ENCODE measurements at places on chromosomes 12 and 14.

DNA sequence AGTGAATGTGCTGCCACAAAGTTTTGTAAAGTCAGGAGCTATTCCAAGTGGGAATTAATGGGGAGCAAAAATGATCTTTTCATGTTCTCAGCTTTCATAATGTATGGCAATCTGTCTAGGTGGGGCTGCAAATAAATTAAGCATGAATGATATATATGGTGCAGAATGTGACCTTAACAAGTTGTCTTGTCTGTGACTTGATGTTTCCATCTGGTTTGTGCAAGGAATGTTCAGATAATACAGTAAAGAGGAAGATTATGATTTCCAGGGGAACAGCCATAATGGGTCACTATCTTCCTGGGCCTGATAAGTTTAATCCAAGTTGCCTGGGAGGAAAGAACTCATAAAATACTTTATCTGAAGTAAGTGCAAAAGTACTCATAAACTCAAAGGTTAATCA is 1815.8 kb upstream of the FLRT2 start:
- DNase-seq = no peak

GRCh38 chr12:4119157-4119761 is 154.3 kb upstream of the CCND2 start:
- DNase-seq = no peak

DNA sequence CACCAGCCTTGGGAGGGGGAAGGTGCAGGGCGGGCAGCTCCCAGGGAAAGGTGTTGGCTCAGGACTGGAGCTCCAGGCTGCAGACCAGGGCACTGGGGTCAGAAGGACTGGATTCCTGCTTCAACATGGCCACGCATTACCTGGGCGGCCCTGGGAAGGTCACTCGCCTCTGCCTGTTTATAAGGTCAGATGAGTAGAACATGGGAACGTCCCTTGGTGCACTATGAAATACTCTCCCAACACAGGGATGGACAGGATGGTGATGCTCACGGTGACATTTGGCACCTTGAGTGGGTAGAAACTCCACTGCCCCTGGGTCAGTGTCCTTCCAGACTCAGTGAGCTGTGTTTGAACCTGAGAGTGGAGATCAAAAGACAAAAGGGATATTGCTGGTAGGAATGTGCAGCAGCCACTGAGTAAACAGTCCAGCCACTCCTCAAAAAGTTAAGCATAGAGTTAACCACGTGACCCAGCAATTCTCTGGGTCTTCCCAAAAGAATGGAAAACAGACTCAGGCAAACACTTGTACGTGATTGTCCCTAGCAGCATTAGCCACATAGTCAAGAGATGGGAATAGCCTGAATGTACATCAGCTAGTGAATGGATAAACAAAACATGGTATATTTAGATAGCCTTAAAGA is 9.1 kb upstream of the BDKRB2 start:
- no peak for DNase-seq

GRCh38 chr12:10956085-10956484 is 17.0 kb upstream of the TAS2R14 start:
- DNase-seq = no peak

GRCh38 chr14:106185837-106186233 is 659.5 kb downstream of the TMEM121 start:
- DNase-seq = no peak

GRCh38 chr12:9940375-9940774 is 8.2 kb upstream of the CLEC2A start:
- DNase-seq = no peak

GRCh38 chr12:55985341-55985740 is 11.5 kb downstream of the RAB5B start:
- DNase-seq = no peak

GRCh38 chr14:57833323-57833722 is 32.6 kb downstream of the SLC35F4 start:
- DNase-seq = peak; percentile 99

- DNase-seq = no peak
These were observed 136.5 kb upstream of the AMIGO2 start for GRCh38 chr12:47216150-47216677.

DNA sequence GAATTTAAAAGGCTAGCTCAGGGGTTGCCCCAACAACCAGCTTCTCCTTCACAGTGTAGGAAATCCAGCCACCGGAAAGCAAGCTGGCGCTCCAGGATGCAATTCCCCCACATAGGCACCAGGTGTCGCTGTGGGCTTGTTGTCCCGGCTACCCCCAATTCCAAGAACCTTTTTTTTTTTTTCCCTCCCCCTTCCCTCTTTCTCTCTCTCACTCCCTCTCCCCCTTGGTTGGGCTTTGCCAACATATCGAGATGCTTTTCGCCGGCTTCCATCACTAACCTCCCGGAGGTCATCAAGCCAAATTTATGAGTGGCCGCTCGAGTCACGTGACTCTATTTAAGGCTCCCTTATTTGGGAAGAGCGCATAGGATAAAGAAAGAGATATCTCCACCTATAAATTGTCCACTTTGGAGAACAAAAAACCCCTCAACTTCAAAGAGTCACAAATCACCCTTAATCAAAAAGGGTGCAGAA is at the start of gene HOXC5:
Gene HOXC5, plus strand, starts transcription at position 424 of the 474 bp plus-strand sequence. CDS start 73 bp downstream, outside the sequence.
- peak; percentile 98 for DNase-seq

DNA sequence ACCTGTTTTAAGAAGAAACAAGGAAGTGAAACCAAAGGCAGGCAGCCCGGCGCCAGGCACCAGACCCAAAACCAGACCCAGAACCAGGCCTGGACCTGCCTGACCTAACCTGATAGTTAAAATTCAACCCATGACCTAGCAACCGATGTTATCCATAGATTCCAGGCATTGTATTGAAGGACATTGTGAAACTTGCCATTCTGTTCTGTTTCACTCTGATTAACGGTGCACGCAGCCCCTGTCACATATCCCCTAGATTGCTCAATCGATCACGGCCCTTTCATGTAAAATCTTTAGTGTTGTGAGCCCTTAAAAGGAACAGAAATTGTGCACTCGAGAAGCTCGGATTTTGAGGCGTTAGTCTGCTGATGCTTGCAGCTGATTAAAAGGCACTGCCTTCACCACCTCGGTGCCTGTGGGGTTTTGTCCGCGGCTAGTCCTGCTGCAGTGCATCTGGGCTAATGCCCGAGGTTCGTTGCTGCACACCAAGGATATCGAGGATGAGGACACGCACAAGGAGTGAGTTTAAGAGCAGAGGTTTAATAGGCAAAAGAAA is 262.5 kb upstream of the TMEM132C start:
- no peak for DNase-seq

DNA sequence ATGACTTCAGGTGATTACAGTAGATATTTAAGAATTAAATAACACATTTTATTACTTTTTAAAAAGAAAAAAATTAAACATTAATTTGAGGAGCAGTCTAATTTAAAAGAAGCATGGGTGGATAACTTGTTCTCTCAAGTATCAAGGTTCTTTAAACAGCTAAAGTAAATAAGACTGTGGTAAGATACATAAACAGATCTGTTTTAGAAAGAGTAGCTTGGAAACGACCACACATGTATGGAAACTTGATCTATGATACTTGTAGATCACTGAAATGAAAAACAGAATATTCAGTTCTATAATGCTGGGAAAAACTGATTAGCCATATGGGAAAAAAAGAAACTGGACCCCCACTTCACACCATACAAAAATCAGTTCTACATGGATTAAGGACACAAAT is 36.0 kb downstream of the TC2N start:
- no peak for DNase-seq

DNA sequence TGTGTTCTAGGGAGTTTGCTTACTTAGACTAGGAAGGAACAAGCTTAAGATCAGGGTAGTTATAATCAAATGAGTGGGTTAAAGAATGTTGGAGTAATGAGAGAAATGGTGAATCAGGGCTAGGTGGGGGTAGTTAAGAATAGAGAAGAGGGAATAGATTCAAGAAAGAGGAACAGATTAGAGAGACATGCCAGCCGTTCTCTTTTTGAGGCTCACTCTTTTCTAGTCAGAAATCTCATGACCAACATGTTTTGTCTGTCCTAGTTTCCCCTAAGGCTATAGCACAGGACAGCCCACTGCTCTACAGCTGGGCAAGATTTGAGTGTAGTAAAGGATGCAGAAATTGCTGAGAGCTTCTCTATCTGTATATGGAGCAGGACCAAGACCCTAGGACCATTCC is 258.4 kb downstream of the AKAP6 start:
- DNase-seq = no peak

- peak; percentile 90 for DNase-seq
These were observed 11.6 kb upstream of the CDH24 start for GRCh38 chr14:23068789-23069412.

- no peak for DNase-seq
These were observed 136.2 kb downstream of the SLCO1B3 start for GRCh38 chr12:20946732-20947131.

DNA sequence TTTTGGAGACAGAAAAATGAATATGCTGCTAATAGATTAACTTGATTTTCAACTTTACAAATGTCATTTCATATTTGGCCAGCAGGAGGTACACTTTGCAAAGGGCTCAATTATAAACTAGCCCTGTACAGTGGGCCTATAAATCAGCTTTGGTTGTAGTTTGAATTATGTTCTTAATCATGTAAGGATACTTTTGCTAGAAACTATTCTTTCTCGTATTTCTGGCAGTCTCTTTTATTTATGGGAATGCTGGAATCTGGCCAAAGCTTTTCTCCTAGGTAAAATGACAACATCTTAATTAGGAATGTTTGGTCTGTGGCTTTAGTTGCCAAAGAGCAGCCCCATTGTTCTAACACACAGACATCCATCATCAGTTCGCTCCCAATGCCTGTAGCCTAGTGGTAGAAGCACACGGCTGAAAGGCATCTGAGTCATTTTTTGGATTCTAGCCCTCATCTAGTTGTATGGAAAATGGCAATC is 1322.3 kb upstream of the SEL1L start:
- DNase-seq = peak; percentile 95

- no peak for DNase-seq
These were observed 5.0 kb downstream of the PAX9 start for GRCh38 chr14:36666416-36667206.

GRCh38 chr12:3564411-3564810 is 73.4 kb downstream of the PRMT8 start:
- no peak for DNase-seq

DNA sequence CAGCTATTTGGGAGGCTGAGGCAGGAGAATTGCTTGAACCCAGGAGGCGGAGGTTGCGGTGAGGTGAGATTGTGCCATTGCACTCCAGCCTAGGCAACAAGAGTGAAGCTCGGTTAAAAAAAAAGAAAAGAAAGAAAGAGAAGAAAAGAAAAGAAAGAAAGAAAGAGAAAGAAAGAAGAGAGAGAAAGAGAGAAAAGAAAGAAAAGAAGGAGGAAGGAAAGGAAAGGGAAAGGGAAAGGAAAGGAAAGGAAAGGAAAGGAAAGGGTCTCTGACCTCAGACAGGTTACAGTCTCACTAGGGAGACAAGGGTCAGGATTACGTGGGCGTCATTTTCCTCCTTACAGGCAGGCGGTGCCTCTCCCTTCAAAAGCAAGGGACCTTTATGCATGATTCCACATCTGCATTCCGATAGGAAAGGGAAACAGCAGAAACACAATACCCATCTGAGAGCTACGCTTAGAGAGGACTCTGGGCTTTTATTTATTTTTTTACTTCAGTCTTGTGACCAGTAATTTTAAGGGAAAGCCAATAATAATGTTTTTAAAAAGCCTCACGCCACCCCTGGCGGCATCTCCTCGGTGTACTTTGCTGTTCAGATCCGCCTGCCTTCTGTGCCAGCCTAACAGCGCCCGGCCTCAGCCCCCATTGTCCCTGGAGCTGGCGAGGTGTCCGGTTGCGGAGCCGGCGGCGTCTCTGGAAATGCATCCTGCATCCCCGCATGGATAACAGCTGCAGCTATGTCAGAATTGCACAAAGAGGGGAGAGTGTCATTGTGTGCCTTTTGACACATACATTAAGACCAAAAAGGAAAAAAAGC is 945 bp upstream of the HIP1R start:
- peak; percentile 31 for DNase-seq

DNA sequence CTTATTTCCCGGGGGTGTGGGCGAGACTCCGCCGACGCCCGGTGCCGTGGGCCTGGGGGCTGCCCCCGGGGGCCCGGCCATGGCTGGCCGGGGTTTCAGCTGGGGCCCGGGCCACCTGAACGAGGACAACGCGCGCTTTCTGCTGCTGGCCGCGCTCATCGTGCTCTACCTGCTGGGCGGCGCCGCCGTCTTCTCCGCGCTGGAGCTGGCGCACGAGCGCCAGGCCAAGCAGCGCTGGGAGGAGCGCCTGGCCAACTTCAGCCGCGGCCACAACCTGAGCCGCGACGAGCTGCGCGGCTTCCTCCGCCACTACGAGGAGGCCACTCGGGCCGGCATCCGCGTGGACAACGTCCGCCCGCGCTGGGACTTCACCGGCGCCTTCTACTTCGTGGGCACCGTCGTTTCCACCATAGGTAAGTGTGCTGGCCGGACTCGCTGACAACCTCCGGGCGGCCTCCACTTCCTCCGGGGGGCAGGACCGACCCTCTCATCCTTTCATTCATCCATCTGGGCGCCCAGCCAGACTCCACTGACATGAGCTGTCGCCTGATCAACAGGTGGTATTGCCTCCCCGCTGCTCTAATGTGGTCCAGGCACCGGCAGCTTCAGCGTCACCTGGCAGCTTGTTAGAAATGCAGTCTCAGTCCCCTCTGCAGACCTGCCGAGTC is 467 bp downstream of the KCNK13 start:
- DNase-seq = peak; percentile 3

Data from fibroblast of skin of right biceps (primary cell).